ENCODE measurements at places on chromosomes 5 and 9. TPM values are rescaled to one million over a fixed set of nuclear protein-coding genes. Genes with fewer than 3 reads are reported as not detected.

DPYSL3 gene
- total RNA-seq, result 42.4 TPM

SLC22A4 gene
- total RNA-seq, result 2.2 TPM

ITK gene
- total RNA-seq, result 1.6 TPM

DNA sequence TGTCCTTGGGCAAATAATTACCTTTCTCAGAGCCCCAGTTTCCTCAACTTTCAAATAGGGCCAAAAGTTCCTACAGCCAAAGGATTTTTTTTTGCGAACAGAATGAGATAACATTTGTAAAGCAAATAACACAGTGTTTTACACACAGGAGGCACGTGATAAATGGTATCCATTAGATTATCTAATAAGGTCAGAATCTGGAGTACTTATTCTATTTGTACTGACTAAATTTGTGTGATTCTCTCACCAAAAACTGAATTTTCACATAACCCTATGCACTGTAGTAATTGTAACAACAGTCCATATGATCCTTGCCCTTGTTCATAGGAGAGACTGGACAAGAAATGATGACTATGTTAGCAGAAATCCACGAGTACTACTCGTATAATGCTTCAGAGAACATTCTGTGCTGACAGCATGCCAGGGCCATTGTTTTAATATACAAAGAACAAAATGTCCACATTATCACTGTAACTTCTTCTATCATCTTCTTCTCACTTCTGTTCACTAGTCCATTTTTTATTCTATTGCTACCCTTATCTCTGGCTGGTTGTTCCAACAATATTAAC is 13.9 kb upstream of the FEM1C start:
- no peak for DNase-seq

DNA sequence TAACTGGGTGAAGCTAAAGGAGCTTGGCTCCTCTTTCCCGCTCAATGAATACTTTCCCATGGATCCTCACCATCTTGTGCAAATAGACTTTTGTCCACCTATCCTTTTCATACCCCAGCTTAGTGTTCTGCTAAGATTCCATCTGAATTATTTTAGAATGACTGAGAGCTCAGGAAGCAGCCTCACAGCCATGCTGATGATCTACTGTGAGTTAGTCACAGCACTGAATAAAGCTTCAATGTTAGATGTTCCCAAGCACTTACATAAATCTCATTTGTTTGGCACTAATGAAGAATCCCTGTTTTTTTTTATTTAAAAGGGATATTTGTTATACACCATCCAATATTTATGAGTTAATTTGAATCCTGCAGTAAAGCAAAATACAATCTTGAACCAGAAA is 317.6 kb upstream of the TRPC7 start:
- DNase-seq, result no peak

DNA sequence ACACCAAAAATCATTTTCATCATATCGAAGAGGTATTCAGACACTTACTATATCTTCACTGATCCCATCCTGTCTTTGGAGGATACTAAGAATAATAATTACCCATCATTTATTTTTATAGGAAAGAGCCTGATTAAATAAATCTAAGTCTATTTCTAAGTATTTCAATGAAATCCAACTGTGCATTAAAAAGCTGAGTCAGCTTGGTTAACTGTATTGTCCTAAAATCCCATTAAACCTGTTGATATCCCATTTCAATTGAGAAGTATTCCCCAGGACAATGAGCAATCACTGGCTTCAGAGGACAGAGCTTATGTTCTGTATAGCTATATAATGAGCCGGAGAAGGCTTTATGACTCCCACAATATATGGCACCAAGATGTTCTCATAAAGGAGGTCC is 142.0 kb upstream of the RORB start:
- DNase-seq, result no peak

- DNase-seq, result no peak
These were observed 1.7 kb downstream of the F2RL1 start for GRCh38 chr5:76820526-76820890.

DNA sequence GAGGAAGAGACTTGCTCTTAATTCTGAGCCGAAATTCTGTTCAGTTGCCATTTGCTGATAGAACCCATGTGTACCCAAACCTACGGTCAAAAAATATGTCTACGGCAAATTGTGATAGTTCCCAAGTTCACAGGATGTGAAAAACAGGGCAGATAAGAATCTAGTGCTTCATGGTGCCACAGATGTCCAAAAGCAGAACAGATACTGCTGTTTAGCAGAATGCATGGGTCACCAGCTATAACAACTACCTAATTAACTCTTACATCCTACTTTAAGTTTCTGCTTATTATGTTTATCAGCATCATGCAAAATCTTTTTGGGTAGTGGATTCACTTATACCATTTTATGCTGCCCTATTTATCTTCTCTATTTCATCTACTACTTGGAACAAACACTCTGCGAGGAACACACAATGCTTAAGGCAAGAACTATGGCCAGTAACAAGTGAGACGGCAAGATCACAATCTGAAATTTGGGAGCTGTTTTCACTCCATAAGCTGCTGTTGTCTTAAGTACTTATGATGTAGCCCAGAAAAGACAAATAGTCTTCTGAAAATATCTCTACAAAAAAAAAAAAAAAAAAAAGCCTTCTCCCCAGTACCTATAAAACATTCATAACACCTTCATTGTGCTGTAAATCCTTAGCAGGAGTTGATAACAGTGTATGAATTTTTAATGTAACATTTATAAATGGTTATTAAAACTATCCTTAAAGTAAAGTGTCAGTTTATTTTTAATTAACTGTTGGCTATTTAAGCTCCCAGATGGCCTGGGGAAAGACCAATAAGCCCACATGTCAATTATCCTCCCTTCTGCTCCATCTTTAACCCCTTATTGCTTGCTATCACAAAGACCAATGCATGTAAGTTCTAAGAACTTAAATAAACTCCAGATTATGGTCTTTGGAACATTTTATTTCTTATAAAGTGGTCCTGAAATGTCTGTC is 232.3 kb downstream of the TLR4 start:
- no peak for DNase-seq

- no peak for DNase-seq
These were observed 47.6 kb downstream of the ARHGEF37 start for GRCh38 chr5:149628846-149629388.

GRCh38 chr5:96031811-96032261 is 70.2 kb upstream of the ELL2 start:
- no peak for DNase-seq

PRSS3 gene
- total RNA-seq, result not detected

DNA sequence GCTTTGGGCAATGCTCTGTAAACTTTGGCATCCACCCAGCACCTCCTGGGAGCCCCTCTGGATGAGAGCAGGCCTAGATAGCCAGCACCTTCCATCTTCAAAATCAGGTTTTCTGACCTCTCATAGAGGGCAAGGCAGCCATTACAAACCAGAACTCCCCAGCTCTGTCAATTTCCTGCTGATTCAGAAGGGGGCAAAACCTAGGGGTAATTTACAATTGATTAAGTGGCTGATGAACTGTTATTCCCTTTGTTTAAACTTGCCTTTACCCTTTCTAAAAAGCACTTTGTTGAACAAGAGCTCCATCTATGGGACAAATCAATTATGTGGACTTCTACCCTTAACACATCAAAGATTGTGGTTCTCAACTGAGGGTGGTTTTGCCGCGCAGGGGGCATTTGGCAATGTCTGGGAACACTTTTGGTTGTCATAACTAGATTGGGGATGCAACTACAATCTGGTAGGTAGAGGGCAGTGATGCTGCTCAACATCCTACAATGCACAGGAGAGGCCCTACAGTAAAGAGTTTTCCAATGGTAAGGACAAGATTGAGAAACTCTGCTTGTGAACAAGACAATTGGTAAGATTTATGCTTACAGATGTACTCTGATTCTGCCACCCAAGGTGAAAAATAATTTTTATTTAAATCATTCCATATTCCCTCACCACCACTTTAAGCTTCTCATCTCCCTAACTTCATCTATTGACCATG is 184.1 kb downstream of the MARCHF11 start:
- DNase-seq, result no peak

DNA sequence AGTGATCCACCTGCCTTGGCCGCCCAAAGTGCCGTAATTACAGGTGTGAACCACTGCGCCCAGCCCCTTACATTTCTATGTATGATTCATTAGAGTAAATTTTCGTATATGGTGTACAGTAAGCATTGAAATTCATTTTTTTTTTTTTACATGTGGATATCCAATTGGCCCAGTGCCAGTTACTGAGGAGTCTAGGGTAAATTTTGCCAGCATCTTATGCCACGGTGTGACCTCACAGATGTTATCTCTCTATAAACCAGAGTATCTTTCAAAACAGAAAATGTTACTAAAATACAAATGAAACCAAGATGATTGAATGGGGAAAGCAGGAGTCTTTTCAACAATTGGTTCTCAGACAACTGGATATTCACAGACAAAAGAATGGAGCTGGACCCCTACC is 64.7 kb downstream of the IPPK start:
- no peak for DNase-seq

ADRA1B gene
- 2.9 TPM for total RNA-seq

DNA sequence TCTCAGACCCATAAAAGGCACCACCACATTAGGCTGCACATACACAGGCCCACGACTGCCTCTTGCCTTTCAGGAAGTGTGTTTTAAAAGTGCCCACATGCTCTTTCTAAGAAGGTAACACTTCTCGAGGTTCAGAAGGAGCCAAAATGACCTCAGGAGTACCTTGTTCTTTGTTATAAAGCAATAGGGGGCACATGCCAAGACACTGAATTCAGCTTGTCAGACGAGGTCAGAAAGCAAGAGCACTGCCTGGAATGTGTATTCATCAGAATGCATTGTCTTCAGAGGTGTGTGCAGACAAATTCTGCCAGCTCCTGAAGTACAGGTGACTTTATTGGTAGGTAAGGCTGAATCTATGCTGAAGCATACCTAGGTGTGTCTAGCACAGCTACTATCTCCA is 114.5 kb upstream of the IRX1 start:
- DNase-seq, result no peak

KCNMB1 gene
- total RNA-seq, result 6.0 TPM
